Tibial nerve (tissue), 4 donors: ENCODE measurements at places on chromosomes 5 and 9. TPM values are rescaled to one million over a fixed set of nuclear protein-coding genes. Genes with fewer than 3 reads are reported as not detected.
A peak's percentile ranks its signal among the peaks of the same experiment; 100 is the strongest.

DNA sequence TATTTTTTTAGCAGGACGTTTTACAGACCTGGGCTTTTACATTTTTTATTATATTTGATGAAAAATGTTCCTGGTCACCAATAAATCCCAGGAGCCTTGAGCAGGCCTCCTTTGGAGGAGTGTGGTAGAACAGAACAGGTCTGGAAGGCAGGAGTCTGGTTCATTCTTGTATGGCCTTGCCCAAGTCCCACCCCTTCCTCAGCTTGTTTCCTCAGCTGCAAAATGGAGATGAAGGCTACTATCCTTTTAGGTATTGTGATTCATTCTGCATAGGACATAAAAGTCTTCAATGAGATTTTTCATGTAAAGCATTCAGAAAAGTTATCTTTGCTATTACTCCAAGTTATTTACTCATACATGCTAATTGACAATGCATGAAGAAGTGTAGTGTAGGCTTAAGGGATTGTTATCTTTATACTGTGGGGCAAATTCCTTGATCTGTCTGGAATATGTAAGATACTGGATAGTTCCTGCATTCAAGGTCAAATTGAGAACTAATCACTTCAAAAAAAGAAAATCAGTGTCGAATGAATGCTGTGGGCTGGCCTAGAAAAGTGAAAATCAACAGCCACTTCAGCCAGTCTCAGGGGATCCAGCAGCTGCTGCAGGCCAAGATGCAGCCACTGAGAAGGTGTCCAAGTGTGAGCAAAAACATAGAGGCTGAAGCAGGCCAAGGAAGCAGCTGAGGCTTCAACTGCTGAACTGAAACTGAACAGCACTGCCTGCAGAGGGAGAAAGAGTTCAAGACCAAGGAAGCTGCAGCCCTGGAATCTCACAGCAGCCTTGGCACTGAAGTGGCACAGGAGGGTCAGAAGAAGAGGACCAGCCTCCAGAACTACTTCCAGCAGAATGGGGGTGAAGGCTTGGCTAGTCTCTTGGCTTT, 15.5 kb upstream of the SLC36A3 start:
- DNase-seq: peak; percentile 24

DNA sequence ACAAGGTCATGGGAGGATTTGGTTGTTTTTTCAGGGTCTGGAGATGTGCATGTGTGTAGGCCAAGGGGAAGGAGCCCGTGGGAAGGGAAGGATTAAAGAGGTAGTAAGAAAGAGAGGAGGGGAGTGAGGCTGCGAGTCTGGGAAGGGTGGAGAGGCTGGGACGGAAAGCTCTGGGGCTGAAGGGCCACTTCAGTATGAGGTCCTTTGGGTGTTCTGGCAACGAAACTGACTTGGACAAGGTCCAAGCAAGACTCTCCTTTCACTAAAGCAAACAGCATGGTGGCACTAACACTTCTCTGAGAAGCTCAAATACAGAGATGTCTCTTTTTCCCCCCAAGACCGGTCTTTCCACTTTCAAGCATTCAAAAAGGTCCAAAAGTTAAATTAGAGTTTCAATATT, 394.5 kb downstream of the ARHGEF28 start:
- no peak for DNase-seq

GDA gene
- total RNA-seq: not detected

- DNase-seq: no peak
Observed at GRCh38 chr5:33788922-33789566, 102.7 kb downstream of the ADAMTS12 start.

- DNase-seq: no peak
Observed at GRCh38 chr9:107243742-107244141, 39.3 kb upstream of the RAD23B start.

FOXD4L4 gene
- 0.44 TPM for total RNA-seq

DNA sequence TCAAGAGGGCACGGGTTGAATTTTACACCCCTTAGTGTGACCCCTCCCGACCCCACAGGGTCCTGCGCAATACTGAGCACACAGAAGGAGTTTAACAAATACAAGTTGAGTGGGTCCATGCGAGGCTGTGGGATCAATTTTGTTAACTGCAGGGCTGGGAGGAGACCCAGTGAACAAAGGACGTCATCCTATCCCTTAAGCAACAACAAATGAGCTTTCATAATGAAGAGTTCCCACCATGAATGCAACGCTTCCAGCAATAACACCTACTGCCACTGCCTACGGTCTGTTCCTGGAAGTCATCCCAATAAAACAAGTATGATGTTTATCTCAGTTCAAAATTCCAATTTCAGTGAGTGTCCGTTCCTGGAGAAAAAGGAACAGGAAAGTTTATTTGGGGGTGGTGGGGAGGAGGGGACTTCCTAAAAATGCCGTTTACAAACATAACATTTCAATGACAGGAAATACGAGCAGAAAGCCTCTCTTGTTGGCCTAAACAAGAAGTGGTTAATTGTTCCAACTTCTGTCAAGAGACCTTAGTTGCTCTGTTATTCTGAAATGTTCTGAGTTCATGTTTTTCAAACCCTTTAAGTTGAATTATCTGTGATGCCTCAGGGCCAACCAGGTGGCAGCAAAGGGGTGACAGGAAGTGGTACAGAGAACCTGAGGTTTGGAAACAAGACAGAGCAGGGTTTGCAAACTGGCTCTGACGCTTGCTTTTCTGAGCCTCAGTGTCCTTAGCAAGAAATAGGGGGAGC, 65.8 kb upstream of the PLPP6 start:
- peak; percentile 19 for DNase-seq

GRCh38 chr9:127909839-127910273, 7.0 kb downstream of the ST6GALNAC4 start:
- no peak for DNase-seq
